ENCODE measurements at places on chromosomes 1 and 21.

- no peak for DNase-seq
Measured at GRCh38 chr1:39239968-39240367, 35.5 kb downstream of the MACF1 start.

- DNase-seq = no peak
Measured at GRCh38 chr1:112074711-112075110, 85.2 kb upstream of the KCND3 start.

GRCh38 chr1:180168786-180169639, 14.3 kb downstream of the QSOX1 start:
- DNase-seq = peak; percentile 9

- no peak for DNase-seq
Measured at GRCh38 chr1:227486559-227486958, 76.8 kb upstream of the ZNF678 start.

DNA sequence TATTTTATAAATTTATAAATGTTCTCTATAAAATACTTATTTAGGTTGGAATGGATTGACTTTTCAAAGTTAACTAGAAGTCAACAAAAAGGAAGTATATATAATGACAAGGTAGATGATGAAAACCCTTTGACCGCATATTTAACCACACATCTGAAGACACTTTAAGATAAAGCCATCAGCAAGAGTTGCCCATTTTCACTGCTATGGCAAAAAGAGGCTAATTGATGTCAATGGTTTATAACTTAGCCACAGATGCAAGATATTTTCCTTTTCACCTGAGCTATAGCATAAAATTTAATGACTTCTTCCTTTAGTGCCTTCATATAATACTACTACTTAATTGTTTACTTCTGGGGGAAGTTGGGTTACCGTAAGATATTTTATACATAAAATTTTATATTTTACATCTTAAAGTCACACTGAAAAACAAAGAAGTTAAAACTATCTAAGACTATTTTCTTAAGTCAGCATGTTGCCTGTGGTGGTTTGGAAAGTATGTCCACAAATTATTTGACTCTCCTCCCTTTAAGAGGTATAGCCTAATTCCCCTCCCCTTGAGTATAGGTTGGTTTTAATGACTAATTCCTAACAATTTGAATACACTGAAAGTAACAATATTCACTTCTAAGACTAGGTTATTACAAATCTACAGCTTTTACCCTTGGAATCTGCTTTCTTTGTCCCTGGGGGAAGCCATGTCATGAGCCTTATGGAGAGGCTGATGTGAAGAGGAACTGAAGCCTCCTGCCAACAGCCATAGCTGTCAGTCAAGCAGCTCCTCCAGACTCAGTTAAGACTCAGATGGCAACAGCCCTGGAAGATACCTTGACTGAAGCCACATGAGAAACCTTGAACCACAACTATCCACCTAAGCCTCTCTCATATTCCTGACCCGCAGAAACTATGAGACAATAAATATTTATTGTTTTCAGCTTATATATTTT, 40.3 kb upstream of the LRRC8B start:
- DNase-seq = no peak

DNA sequence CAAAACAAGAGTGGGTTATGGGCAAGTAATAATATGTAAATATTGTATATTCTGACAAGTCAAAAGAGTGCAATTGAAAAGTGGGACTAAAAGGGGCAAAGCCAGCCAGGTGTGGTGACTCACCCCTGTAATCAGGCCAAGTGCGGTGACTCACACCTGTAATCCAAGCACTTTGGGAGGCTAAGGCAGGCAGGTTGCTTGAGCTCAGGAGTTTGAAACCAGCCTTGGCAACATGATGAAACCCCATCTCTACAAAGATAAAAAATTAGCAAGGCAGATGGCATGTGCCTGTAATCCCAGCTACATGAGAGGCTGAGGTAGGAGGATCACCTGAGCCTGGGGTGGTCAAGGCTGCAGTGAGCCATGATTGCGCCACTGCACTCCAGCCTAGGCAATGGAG, 304.0 kb downstream of the HHIPL2 start:
- DNase-seq = no peak

GRCh38 chr1:11443961-11444658, 34.8 kb upstream of the DISP3 start:
- no peak for DNase-seq

DNA sequence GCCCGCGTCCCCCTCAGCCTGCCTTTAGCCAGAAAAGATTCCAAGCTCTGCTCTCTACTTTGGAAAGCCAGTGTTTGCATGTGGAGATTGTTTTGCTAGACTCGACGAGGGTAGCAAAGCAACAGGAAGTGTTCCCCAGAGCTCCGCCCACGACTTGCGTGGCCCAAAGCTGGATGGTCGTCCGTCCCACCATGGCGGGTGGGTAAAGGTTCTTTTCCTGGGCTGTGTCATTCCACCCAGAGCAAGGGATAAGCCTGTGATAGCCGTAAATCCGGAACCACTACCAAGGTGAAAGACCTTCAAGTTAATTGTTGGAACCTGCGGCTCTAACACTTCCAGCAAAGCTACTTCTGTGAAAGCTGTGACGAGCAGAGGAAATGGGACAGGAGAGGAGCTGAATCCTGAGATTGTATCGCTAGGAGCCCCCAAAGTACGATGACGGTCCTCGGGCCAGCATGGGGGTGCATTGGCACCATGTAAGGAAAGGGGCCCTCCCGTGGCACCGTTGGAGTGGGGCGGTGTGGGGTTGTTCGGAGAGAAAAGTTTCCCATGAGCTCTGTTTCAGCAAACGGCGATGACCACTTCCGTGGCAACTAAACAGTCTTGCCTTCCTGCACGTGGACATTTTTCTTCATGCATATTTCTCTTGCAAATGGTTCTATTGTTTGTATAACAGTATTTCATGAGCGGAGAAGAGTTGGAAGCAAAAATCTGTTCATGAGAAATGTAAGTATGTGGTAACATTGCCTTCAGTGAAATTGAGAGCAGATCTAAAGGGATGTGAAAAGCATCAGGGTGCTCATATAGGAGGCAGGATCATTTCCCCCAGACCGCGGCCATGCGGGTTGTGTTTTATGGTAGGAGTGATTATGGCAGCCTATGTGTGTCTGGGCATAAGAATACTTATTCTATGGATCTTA, 8.4 kb downstream of the MX2 start:
- peak; percentile 24 for DNase-seq

DNA sequence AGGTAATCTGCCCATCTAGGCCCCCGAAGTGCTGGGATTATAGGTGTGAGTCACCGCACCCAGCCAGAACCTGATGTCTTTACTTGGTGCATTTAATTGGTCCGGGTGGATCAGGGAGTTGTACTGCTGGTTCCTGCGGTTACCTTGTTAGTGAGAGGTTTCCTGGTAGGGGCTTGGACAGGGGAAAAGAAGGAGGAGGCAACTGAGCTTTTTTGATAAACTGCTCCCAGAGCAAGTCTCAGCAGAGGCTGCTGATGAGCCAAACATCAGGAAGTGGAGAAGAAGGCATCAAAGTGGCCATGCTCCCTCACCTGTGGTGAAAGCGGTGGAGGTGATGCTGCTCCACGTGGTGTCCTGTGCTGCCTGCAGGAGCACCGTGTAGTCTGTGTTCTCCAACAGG, 161.5 kb upstream of the KIAA0040 start:
- no peak for DNase-seq

- no peak for DNase-seq
Measured at GRCh38 chr1:161473348-161473747, 31.9 kb upstream of the FCGR2A start.

GRCh38 chr1:233744779-233745513, 131.0 kb downstream of the KCNK1 start:
- no peak for DNase-seq

GRCh38 chr1:205568469-205569361, 63.1 kb downstream of the ELK4 start:
- no peak for DNase-seq

DNA sequence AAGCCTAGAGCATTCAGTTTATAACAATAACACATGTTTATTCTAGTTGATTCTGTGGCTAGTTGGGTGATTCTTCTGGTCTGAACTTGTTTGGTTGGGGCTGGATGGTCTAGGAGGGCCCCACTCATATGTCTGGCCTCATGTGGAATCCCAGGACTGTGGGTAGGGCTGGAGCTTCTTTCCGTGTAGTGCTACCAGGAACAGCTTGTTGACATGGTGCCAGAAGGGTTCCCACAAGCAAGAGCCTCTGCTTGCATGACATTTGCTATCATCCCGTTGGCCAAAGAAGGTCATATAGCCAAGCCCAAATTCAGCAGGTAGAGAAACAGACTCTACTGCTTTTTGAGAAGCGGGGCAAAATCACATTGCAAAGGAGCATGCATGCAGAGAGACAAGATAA, 67.6 kb upstream of the PPP2R5A start:
- DNase-seq = no peak

DNA sequence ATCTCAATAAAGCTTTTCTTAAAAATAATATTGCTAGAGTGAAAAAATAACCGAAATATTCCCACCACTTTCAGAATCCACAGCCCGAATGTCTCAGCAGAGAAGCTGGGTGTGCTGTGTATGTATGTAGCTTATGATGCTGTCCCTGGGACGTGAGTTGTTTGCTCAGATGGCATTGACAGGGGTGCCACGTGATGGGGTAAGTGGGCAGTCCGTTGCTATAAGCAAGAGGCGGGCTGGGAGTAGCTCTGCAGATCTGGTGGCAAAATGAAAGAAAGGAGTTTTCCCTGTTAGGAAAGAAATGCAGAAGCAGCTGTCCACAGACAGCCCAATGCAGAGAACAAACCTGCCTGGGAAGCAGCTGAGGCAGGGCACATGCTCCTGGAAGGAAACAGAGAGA, 3.8 kb upstream of the FAM20B start:
- no peak for DNase-seq

- DNase-seq = no peak
Measured at GRCh38 chr1:202942426-202942825, 15.4 kb upstream of the KLHL12 start.

GRCh38 chr1:101314244-101314643, 77.4 kb downstream of the S1PR1 start:
- no peak for DNase-seq

- DNase-seq = no peak
Measured at GRCh38 chr1:36737767-36738166, 255.1 kb upstream of the CSF3R start.

GRCh38 chr21:35216996-35217395, 167.9 kb upstream of the RUNX1 start:
- no peak for DNase-seq

GRCh38 chr1:38193040-38193439, 146.4 kb upstream of the POU3F1 start:
- DNase-seq = no peak

GRCh38 chr1:219587801-219588561, 24.9 kb downstream of the ZC3H11B start:
- no peak for DNase-seq

DNA sequence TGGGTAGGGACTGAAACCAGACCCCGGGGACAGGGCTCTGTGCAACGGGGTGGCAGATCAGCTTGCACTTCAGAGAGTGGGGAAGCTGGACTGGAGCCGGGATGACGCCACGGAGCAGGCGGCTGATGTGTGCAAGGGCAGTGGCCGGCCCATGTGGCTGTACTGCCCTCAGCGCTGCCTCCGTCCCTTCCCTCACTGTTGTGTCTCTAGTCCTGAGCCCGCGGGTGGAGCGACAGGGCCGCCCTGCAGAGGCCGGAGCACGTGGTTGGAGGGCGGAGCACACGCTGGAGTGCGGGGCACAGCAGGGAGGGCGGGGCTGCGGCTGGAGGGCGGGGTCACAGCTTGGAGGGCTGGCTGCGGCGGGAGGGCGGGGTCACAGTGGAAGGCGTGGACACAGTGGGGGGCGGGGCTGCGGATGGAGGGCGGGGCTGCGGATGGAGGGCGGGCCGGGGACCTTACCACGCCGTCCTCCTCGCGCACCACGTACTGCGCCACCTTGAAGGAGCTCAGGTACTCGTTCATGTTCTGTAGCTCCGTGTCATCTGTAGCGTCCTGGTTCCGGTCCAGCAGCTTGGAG, 52.4 kb downstream of the CHD5 start:
- peak; percentile 59 for DNase-seq

- no peak for DNase-seq
Measured at GRCh38 chr1:201427963-201428362, 6.4 kb upstream of the TNNI1 start.

- DNase-seq = no peak
Measured at GRCh38 chr1:31576743-31577455, 584 bp downstream of the TINAGL1 start.

DNA sequence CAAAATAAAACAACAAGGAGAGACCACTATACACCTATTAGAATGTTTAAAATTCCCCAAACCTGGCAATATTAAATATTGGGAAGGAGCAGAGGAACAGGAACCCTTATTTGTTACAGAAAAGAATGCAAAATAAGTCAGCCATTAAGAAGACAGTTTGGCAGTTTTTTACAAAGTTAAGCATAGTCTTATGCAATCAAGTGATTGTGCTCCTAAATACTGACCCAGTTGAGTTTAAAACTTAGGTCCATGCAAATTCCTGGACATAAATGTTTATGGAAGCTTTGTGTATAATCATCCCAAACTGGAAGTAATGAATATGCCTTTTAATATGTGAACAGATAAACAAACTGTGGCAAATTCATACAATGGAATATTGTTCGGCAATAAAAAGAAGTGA, 72.9 kb upstream of the RGS4 start:
- no peak for DNase-seq

DNA sequence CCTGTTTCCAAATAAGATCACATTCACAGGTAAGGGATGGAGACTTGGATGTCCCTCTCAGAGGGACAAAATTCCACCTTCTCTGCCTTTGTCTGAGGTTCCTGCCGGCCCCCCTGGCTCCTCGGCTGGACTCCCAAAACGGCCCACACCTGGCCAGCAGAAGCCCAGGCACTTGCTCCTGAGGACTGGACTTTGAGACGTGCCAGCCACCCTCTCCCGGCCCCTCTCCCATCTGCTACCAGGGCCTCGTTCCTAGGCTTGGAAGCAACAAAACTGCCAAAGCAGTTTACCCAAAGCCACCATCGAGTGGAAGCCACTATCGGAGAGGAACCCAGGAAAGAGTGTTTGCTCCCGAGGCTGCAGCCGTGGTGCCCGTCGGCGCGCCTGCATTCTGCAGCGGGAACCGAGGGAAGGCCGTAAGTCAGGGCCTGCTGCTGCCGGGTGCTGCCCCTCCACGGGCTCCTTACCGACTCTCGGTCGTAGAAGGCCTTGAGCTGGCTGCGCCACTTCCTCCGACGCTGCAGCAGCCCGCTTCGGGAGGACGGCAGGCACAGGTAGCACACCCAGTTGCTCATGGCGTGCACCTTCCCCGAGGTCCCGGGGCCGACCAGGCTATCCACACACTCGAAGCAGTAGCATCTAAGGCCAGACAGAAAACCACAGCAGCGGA, 3.5 kb downstream of the DNMT3L start:
- no peak for DNase-seq
